MCF 10A (cell line): ENCODE measurements at places on chromosomes 16 and 17. TPM values are rescaled to one million over a fixed set of nuclear protein-coding genes. Genes with fewer than 3 reads are reported as not detected.

DNA sequence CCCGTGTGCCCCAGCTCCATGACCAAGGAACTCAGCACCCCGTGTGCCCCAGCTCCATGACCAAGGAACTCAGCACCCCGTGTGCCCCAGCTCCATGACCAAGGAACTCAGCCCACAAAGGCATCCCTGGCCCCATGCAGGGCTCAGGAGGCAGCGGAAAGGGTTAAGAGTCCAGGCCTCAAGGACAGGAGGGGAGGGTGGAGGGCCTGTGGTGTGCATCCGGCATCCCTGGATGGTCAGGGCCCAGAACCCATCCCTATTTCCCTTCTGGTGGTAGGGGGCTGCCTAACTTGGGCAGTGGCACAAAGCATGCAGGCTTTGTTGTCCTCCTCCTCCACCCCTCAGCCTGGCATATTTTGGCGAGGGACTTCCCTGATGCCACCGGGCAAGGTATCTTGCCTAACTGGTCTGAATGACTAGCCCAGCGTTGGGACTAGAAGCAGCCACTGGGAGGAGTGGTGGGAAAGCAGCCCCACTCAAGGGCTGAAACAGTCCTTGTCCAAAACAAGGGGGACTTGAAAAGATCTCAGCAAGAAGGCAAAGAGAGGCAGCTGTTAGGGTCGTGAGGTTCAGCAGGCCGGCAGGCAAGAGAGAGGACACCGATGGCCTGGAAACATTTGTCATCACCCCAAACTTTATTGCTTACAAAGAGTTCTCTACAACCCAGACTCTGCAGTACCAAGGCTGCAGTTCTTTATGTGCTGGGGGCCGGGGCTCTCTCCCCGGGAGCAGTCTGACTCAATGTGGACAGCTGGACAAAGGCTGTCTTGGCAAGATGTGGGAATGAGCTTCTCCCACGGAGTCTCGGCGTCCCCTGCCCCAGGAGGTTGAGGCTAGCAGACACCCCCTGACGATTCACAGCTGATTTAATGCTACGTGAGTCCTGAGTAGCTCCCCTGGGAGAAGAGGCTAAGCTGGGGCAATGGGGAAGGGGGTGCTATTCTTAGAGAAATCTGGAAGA is 902 bp upstream of the SPATA32 start:
- no peak for DNase-seq

- DNase-seq = no peak
These were observed 55.7 kb downstream of the IRX5 start for GRCh38 chr16:54986409-54986808.

DNA sequence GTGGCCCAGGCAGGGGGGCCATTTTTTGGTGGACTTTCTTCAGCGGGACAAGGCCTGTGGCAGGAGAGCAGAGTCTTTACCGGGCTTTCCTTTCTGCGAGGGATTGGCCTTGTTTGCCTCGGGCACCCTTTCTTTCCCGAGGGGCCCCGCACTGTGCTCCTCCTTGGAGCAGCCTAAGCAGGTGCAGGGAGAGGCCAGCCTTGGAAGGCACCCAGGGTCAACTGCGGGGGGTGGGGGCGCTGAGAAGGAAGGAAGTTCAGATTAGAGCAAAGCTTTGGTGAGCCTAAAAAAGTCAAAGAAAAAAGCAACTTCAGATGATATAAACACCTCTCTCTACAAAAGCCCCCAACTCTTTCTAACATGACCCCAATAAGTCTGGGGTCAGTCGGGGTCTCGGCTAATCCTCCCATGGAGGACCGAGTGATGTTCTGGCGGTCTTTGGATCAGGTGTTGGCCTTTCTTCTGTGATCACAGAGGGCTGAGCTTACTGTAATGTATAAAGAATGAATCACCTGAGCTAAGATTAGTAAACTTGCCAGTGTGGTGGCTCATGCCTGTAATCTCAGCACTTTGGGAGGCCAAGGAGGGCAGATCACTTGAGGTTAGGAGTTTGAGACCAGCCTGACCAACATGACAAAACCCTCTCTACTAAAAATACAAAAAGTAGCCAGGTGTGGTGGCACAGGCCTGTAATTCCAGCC is 63.0 kb downstream of the PGS1 start:
- no peak for DNase-seq

GRCh38 chr17:34740565-34741520 is 161.5 kb downstream of the TMEM132E start:
- no peak for DNase-seq

DNA sequence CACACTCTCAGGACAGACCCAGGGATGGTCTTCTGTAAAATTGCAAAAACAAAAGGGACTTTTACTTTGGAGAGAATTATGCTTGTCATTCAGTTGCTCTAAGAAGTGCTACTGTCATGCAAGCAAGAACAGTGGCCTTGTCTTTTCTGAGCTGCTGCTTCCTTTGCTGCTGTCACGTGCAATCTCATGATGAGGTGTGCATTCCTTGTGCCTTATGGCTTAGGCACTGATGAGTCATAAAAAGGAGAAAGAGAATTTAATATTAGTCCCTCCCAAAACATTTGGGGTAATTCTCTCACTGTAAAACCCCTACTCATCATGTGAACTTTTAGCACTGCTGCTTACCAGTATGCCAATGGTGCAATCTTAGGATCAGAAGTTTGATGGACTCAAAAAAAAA is 2051.3 kb downstream of the TP53TG3F start:
- no peak for DNase-seq

DNA sequence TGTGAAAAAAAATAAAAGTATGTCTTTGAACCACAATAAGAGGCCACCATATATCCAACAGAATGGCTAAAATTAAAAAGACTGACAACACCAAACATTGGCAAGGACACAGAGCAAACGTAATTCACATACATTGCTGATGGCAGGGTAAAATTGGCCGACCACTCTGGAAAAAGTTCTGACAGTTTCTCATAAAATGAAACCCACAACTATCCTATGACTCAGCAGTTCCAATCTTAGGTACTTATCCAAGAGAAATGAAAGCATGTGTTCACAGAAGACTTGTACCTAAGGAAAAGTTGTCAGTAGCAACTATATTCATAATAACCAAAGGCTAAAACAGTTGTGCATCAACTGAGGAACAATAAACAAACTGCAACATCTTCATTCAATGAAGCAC is 357.3 kb upstream of the XYLT1 start:
- DNase-seq = peak; percentile 75

- no peak for DNase-seq
These were observed 10.7 kb downstream of the RGS11 start for GRCh38 chr16:265002-265529.

DNA sequence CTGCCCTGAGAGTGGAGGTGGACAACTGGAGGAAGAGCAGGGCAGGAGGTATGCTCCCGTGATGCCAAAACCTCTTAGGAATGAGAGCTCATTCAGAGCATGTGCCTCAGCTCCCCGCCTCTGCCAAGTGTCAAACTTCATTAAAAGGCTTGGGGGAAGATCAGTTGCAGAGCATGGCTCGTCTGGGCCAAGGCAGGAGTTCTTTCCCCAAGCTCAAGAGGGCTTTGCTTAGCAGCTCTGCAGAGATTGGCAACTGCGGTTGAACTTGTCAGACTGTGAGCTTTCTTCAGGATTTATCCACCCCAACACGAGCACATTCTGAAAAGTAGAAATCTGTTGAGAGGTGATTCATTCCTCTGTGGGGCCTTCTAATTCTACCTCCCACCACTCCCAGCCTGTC is 248.1 kb downstream of the HS3ST3A1 start:
- no peak for DNase-seq

- DNase-seq = no peak
These were observed 567 bp downstream of the UBB start for GRCh38 chr17:16381496-16381820.

DNA sequence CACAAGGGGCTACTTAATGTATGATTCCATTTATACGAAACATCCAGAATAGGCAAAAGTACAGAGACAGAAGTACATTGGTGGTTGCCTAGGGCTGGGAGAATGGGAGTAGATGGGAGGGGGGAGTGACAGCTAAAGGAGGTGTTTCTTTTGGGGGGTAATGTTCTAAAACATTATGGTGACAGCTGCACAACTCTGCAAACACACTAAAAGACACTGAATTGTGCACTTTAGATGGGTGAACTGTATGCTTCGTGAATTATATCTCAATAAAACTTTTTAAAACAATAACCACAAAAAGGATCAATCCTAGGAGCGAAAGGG is 661 bp downstream of the LYRM9 start:
- DNase-seq = no peak

GRCh38 chr16:175011-175949 is 1.2 kb upstream of the HBA1 start:
- no peak for DNase-seq

GRCh38 chr17:20253323-20253722 is 214.0 kb downstream of the LGALS9B start:
- DNase-seq = no peak

DNA sequence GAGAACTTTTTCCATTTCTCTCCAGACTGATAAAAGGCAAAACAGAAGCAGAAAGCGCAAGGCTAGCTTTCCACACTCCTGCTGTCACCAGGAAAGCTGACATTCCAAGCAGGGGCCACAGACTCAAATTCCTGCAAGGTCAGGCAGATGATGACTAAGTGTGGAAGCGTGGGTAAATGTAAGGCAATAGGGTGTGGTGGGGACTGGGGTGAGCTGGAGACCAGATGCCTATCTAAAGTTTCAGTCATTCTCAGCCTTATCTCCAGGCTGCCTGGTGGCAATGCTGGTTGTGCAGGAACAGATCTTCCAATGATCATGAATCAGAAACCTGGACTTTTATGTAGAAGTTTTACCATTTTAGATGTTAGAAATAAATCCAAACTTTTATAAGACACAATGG is 224.1 kb downstream of the GSG1L start:
- peak; percentile 1 for DNase-seq

GRCh38 chr17:61073799-61074513 is 325.7 kb upstream of the TBX2 start:
- DNase-seq = no peak

DNA sequence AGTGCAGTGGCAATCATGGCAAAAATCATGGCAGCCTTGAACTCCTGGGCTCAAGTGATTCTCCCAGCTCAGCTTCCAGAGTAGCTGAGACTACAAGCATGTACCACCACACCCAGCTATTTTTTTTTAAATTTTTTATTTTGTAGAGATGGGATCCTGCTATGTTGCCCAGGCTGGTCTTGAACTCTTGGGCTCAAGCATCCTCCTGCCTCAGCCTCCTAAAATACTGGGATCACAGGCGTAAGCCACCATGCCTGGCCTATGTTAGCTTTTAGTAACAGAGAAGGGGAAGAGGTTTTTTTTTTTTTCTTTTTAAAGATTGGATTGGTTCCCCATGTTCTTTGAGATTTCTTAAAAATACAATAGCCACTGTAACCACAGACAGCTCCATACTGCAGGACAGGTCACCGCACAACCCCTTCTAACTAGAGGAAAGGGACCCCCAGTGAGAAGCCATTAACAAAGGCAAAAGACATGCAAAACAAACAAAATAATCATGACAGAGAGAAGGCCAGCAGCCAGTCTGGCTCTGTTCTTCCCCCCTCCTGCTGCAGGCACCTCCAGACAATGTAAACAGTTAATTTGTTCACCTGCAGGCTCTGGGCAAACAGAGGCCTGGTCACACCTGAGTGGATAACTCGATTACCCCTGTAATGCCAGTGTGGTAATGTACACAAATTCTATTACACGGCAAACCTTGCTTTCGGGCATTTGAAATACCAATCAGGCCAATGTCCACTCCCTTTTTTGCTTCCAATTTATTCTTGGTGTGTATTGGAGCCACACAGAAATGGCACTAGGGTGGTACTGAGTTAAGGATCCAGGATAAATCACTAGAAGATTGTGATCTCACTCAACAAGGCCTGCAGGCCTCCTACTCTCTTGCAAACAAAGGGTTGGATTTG is 52.9 kb downstream of the SNX11 start:
- DNase-seq = no peak

DNA sequence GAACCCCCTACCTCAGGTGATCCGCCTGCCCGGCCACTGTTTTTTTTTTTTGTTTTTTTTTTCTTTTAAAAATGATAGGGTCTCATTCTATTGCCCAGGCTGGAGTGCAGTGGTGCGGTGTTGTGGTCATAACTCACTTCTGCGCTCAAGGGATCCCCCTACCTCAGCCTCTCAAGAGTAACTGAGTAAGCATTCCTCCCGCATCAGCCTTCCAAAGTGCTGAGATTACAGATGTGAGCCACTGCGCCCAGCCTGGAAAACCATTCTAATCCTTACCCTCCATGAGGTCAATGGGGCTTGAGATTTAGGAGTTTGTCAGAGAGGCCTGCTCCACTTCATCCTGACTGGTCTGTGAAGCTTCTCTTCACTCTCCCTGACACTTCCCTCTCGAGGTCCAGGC is 12.5 kb downstream of the ERAL1 start:
- no peak for DNase-seq

DNA sequence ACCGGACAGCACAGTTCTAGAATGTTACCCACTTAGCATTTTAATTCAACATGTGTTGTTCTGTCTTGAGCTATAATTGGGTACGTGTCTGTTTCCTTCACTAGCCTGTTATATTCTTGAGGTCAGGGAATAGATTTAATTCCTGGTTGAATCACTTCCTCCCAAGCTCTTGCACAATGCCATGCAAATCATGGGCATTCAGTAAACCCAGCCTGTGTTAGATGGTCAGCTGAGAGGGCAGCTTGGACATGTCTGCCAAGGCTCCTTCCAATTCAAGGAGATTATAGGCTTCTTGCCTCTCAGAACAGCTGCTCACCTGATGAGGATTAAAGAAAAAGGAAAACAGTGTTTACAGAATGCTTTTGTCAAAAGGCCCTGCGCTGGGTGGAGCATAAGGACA is 12.6 kb downstream of the C1QTNF1 start:
- DNase-seq = peak; percentile 93

DNA sequence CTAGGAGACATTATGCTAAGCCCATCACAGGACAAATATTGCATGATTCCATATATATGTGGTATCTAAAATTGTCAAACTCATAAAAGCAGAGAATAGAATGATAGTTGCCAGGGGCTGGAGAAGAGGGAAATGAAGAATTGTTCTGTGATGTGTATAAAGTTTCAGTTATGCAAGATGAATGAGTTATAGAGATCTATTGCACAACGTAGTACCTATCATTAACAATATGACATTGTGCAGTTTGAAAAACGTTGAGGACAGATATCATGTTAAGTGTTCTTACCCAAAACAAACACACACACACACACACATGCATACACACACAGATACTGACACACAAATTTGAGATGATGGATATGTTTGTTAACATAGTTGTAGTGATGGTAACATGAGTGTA is 871.6 kb upstream of the GOT2 start:
- peak; percentile 16 for DNase-seq

DNA sequence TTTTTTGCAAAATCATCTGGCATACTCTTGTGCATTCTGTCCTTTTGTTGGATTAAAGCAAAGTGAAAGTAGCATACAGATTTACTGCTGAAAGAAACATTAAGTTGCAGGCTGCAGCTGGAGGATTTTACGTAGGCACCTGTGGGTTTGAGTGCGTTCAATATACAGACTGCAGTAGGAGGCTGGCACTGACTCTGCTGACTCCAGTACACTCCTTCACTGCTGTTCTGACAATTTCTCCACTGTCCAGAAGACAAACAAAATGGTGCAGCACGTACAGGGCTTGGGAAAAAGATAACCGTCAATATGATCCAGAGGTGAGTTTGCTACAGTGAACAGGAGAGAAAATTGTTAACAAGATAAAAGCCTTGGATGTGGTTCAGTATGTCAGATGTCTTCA is 73.3 kb downstream of the TANC2 start:
- no peak for DNase-seq

- DNase-seq = no peak
These were observed 419.1 kb downstream of the CA10 start for GRCh38 chr17:51739245-51739886.

The GDPD1 gene
- 2.2 and 2.9 TPM in 2 replicates for total RNA-seq

The SPNS1 gene
- total RNA-seq = 25.2 and 36.8 TPM in 2 replicates

The ZNF778 gene
- 13.5 and 15.8 TPM in 2 replicates for total RNA-seq

The HSF5 gene
- not detected in 2 replicates for total RNA-seq

The DOC2B gene
- not detected in 2 replicates for total RNA-seq

The ICAM2 gene
- 0.34 TPM in 1 of 2 replicates, not detected in the other for total RNA-seq

The XYLT1 gene
- not detected in 2 replicates for total RNA-seq

The CACNG3 gene
- total RNA-seq = not detected in 2 replicates

The UTS2R gene
- not detected in 2 replicates for total RNA-seq
